ENCODE measurements at places on chromosomes 13 and 19. TPM values are rescaled to one million over a fixed set of nuclear protein-coding genes. Genes with fewer than 3 reads are reported as not detected.
A peak's percentile ranks its signal among the peaks of the same experiment; 100 is the strongest.

GRCh38 chr13:36074659-36075058 lies 56.5 kb downstream of the DCLK1 start:
- H3K27me3 ChIP-seq = peaks cover 26% of the 10 kb centered on the region
- no peaks in the 10 kb centered on the region for H3K4me1 ChIP-seq
- no peaks in the 10 kb centered on the region for H3K36me3 ChIP-seq
- no peak overlapping the region for H3K4me3 ChIP-seq
- no peak for DNase-seq
- H3K27ac ChIP-seq = no peak overlapping the region

- H3K4me3 ChIP-seq = no peak overlapping the region
- DNase-seq = peak; percentile 56
- peaks cover 39% of the 10 kb centered on the region for H3K36me3 ChIP-seq
- H3K27ac ChIP-seq = peak overlapping the region; percentile 68
Measured at GRCh38 chr13:110294146-110294545, 12.8 kb downstream of the COL4A1 start.

GRCh38 chr13:78376033-78376432 lies 227.3 kb downstream of the POU4F1 start:
- no peak for DNase-seq
- H3K4me1 ChIP-seq = no peaks in the 10 kb centered on the region
- H3K4me3 ChIP-seq = no peak overlapping the region

DNA sequence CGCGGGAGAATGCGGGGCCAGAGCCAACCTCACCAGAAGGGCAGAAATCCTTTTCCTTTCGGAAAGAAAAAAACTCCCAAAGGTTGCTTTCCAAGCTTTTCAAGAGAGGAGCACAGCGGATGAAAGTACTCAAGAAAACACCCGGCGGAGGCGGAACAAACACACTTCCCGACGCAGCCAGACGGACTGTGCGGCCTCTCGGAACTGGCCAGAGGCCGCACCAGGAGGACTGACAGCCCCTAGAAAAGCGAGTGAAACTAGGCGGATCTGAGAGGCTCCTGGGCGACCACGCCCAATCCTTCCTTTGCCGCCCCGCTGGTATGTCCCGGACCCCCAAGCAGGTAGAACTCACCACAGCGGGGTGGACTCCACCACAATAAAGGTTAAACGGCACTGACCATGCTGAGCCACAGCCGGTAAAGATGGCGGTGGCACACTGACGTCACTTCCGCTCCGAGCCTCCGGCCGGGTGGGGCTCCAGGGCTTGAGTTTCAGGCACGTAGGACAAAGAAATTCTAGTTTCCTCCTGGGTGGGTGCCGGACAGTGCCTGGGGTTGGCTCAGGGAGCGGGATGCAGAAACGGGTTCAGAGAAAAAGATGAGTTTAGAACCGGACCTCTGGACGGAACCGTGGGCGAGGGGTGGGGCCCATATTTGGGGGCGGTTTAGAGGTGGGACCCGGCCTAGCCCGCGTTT lies at the start of gene ZNF562:
Gene ZNF562, minus strand, starts transcription at position 438 of the 695 bp plus-strand sequence. CDS start 14,356 bp downstream, outside the sequence.
- H3K4me3 ChIP-seq = peak within 1 kb of the TSS; percentile 94
- H3K4me1 ChIP-seq = peaks cover 3% of the 10 kb centered on the region
- no peaks in the 10 kb centered on the region for H3K27me3 ChIP-seq
- peaks cover 22% of the 10 kb centered on the region for H3K36me3 ChIP-seq
- peak within 1 kb of the TSS; percentile 99 for H3K27ac ChIP-seq

- no peak overlapping the region for H3K27ac ChIP-seq
- H3K4me3 ChIP-seq = no peak overlapping the region
- H3K27me3 ChIP-seq = no peaks in the 10 kb centered on the region
- H3K36me3 ChIP-seq = peaks cover 7% of the 10 kb centered on the region
- DNase-seq = no peak
Measured at GRCh38 chr19:5635427-5635826, 12.5 kb downstream of the SAFB start.

- H3K4me1 ChIP-seq = no peaks in the 10 kb centered on the region
- H3K27ac ChIP-seq = no peak overlapping the region
- H3K36me3 ChIP-seq = no peaks in the 10 kb centered on the region
- no peaks in the 10 kb centered on the region for H3K27me3 ChIP-seq
- DNase-seq = no peak
- H3K4me3 ChIP-seq = no peak overlapping the region
Measured at GRCh38 chr13:19882231-19882630, 18.8 kb upstream of the ZMYM5 start.

- H3K4me3 ChIP-seq = no peak overlapping the region
- peaks cover 6% of the 10 kb centered on the region for H3K4me1 ChIP-seq
- H3K36me3 ChIP-seq = peaks cover 13% of the 10 kb centered on the region
- no peak for DNase-seq
Measured at GRCh38 chr13:95706356-95706755, 29.4 kb downstream of the DNAJC3 start.

GRCh38 chr19:13883516-13884064 lies 6.7 kb downstream of the NANOS3 start:
- no peaks in the 10 kb centered on the region for H3K27me3 ChIP-seq
- no peak overlapping the region for H3K4me3 ChIP-seq
- no peaks in the 10 kb centered on the region for H3K36me3 ChIP-seq
- peaks cover 34% of the 10 kb centered on the region for H3K4me1 ChIP-seq

- no peak overlapping the region for H3K27ac ChIP-seq
- DNase-seq = no peak
- peaks cover 3% of the 10 kb centered on the region for H3K27me3 ChIP-seq
- no peaks in the 10 kb centered on the region for H3K36me3 ChIP-seq
Measured at GRCh38 chr19:11273989-11274388, 11.7 kb upstream of the DOCK6 start.

DNA sequence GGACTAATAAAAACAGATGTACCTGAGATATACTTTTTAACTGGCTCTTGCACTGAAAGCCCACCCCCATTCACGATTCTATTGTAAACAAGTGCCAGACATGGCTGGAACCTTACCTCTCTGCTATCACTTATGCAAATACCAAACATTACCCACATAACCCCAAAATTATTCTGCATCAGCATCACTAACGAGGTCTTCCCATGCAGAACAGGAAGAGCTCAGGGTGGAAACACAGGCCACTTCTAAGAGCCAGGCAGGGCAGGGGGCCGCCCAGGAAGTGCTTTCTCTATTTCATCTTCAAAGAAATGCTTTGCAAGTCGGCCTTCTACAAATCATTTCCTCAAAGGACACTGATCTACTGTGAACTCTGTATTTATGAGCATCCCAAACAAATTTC lies 7.3 kb downstream of the IRS2 start:
- H3K4me1 ChIP-seq = peaks cover 75% of the 10 kb centered on the region
- no peaks in the 10 kb centered on the region for H3K27me3 ChIP-seq
- peak overlapping the region; percentile 77 for H3K27ac ChIP-seq
- peak overlapping the region; percentile 88 for H3K4me3 ChIP-seq
- DNase-seq = no peak
- H3K36me3 ChIP-seq = peaks cover 18% of the 10 kb centered on the region

DNA sequence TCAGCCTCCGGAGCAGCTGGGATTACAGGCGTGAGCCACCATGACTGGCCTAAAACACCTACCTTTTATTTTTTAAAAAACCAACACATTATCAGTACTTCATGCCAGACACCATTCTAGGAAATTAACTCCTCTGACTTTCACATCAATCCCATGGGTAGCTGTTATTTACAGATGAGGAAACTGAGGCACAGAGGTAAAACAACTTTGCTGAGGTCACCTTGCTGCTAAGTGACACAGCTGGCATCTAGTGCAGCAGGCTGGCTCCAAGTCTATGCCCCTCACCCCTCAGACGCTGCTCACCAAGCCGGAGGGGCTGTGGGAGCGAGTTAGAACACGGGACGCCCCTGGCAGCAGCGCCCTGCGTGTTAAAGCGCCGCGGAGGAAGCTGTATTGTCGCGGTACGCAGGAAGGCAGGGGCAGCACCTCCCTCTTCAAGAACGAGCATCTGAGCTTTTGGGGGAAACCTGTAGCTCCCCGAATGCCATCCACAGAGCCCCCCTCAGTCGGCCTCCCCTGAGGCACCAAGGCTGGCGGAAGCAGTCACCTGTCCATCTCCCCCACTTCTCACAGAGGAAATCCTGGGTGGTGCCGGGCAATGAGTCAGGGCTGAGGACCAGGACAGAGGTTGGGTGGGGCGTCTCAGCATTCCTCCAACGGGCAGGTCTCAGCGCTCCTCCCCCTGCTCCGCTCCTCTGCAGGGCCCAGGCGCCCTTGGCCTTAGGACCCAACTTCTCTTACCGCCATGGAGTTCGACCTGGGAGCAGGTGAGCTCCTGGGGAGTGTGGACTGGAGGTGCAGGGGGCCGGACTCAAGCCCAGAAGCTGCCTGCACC lies at the start of gene C19orf33:
Gene C19orf33, plus strand, starts transcription at position 735 of the 835 bp plus-strand sequence. Its CDS starts 11 bp downstream, at position 746.
- H3K4me1 ChIP-seq = peaks cover 24% of the 10 kb centered on the region
- no peaks in the 10 kb centered on the region for H3K27me3 ChIP-seq
- DNase-seq = no peak
- H3K36me3 ChIP-seq = peaks cover 8% of the 10 kb centered on the region

GRCh38 chr13:51922771-51923480 lies 61.2 kb downstream of the CCDC70 start:
- no peak for DNase-seq
- no peak overlapping the region for H3K27ac ChIP-seq
- H3K36me3 ChIP-seq = no peaks in the 10 kb centered on the region
- no peaks in the 10 kb centered on the region for H3K27me3 ChIP-seq
- no peaks in the 10 kb centered on the region for H3K4me1 ChIP-seq

DNA sequence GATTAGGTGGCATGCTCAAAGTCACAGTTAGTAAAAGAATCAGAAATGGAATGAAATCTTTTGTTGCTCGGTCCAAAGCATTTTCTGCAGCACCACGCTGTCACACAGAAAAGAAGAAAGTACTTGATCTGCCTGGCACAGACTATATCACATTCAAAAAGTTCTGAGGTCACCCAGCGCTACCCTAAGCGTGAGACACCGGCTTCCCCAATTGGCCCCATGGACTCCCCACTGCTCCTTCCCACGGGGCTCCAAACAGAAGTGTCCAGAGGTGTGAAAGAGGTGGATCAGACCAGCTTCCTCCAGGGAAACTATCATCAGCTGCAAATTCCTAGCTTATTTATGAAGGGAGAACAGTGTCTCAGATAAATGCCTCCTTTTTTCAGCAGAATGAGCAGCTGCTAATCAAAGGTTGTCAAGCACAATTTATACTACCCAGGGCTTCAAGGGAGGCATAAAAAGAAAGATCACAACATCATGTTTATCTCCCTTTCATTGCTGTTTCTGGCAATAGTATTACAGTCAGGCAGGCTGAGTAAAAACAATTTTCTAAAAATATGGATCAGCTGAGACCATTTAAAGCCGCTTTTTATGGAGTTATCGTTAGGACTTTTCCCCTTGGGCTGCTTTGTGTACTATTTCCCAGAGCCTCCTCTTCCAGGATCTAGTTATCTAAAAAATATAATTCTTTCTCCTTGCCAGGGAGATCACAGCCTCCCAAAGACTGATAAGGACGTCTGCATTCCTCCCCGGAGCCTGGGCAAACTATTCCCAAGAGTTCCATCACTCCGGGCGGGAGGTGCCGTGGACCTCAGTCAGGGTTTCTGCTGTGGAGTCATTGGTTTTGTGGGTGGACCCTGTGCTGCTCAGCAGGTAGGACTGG lies 208.0 kb downstream of the LHFPL6 start:
- H3K27me3 ChIP-seq = no peaks in the 10 kb centered on the region
- no peak for DNase-seq
- no peak overlapping the region for H3K4me3 ChIP-seq
- H3K4me1 ChIP-seq = peaks cover 19% of the 10 kb centered on the region
- peaks cover 5% of the 10 kb centered on the region for H3K36me3 ChIP-seq

DNA sequence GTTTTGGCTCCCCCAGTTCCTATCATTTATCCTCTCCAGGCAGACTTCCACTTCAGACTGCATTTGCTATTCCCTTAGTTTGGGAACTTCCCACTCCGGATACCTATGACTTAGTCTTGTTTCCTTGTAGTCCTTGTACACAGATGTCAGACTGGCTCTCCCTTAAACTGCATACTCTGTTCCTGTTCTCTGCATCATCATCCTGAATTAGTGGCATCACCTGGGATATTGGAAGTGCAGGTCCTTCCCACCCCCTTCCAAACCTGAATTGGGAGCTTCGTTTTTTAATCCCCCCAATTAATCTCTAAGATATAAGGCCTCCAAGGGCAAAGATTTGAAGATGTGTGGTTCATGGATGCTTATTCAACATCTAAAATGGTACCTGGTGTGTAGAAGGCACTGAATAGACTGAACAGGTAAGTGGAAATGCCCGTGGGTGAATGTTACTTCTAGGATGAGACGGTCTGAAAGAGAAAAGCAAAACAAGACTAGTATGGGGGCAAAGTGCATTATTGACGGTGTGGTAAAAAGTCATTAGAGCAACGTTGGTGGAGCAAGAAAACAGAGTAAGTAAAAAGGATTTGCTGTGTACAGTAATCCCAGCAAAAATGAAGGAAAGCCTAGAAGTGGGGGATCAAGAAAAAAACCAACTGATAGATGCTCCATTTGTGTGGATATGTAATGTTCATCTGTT lies 9.6 kb downstream of the MIR17HG start:
- H3K4me3 ChIP-seq = no peak overlapping the region
- H3K4me1 ChIP-seq = peaks cover 17% of the 10 kb centered on the region
- peak overlapping the region; percentile 36 for H3K27ac ChIP-seq

GRCh38 chr13:87953381-87953780 lies 282.2 kb downstream of the SLITRK5 start:
- no peak overlapping the region for H3K27ac ChIP-seq
- no peak for DNase-seq
- H3K36me3 ChIP-seq = no peaks in the 10 kb centered on the region
- H3K27me3 ChIP-seq = no peaks in the 10 kb centered on the region
- H3K4me3 ChIP-seq = no peak overlapping the region

DNA sequence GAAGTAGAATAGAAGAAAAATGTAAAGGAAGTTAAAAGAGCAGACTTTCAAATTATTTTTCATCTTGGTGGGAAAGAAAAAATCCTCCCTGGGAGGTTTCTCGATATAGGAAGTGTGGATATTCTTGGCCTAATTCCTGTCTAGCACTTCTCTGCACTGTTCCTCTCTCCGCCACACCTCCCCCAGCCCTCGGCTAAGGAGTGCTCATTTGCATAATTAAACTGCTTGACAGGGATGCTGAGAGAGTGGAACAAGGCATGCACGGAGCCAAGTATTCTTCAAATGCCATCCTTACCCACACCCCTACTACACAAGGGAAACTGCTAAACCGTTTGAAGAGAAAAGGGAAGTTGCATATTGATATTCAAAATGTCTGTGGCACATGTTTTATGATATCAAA lies 511.0 kb upstream of the HTR2A start:
- no peak for DNase-seq
- H3K4me1 ChIP-seq = no peaks in the 10 kb centered on the region
- H3K27ac ChIP-seq = no peak overlapping the region
- no peak overlapping the region for H3K4me3 ChIP-seq
- H3K27me3 ChIP-seq = no peaks in the 10 kb centered on the region

CYP4F11 gene
- total RNA-seq = not detected

C19orf33 gene
- total RNA-seq = not detected

POSTN gene
- 349 TPM for total RNA-seq

ZNF296 gene
- total RNA-seq = 0.68 TPM

NXNL1 gene
- total RNA-seq = not detected

TFPT gene
- total RNA-seq = 29.4 TPM

TNNI3 gene
- total RNA-seq = not detected
